IPS DF 6.9 (cell line): ENCODE measurements at places on chromosomes 2 and 18.

GRCh38 chr2:28362991-28363521, 29.6 kb upstream of the FOSL2 start:
- DNase-seq: no peak

DNA sequence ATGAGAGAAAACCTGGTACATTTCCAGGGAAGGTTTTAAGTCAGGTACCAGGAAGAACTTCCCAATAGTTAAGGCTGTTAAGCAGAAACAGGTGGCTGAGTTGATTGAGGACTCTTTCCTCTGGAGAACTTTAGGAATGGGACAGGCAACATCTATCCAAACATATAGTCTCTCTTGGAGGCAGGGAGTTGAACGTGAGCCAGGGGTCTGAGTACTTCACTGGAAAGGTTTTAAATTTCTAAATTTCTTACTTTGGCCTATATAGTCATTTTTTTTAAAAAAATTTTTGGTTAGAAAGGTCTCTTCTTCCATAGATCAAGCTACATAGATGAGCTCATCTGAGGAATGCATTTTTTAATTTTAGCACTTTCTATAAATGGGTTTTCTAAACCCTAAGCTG, 261.4 kb upstream of the TCF4 start:
- DNase-seq: no peak

- DNase-seq: no peak
Measured at GRCh38 chr2:29619689-29620088, 301.7 kb downstream of the ALK start.

- DNase-seq: no peak
Measured at GRCh38 chr18:76208678-76209306, 286.2 kb downstream of the ZNF516 start.

DNA sequence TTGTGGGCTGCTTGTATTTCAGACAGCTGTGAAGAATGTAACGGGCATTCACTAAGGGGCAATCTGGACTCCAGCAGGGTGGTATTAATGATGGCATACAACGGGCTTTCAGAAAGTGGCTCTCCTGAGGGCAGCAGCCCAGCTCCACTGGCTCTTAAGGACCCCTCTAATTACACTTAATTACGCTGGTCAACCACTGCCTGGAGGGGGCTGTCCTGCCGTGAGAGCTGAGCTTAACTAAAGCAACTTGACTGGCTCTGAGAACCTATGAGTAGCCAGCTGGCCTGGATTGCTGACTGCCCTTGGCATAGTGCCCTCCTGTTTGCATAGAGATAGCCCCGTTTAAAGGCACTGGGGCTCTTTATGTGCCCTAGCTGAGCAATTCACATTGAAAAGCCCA, 3.8 kb downstream of the LIPG start:
- no peak for DNase-seq

DNA sequence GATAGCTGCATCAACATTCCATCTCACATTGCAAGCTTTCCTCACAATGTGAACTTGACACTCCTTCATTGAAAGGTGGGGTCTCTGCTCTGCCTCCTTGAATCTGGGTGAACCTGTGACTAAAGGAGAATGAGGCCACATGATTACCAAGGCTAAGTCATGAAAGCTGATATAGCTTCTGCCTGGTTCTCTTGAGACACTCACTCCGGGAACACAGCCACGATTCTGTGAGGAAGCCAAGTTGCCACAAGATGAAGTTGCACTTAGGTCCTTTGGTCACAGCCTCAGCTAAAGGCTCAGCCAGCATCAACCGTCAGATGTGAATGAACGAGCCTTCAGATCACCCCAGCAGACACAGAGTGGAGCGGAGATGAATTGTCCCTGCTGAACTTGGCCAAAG, 94.7 kb upstream of the FAM136A start:
- no peak for DNase-seq

- no peak for DNase-seq
Measured at GRCh38 chr2:37500031-37500430, 155.6 kb downstream of the QPCT start.

DNA sequence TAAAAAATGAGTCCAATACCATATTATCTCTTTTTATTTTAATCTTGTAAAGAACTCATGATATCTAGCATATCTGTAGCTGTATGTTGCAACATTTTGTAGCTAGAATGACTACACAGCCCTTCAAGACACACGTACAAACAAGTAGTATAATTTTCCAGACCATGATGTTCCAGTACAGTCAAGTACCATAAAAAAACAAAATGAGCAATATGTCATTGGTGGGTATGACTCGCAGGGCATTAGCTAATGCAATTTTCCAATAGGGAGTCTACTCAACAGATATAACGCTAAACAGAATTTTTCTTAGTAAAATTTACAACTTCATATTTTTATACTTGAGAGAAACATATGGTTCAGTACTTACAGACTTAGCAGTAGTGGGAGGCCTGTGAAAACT, 53.6 kb upstream of the UGP2 start:
- DNase-seq: no peak

- DNase-seq: no peak
Measured at GRCh38 chr18:37965572-37965970, 400.0 kb upstream of the CELF4 start.

DNA sequence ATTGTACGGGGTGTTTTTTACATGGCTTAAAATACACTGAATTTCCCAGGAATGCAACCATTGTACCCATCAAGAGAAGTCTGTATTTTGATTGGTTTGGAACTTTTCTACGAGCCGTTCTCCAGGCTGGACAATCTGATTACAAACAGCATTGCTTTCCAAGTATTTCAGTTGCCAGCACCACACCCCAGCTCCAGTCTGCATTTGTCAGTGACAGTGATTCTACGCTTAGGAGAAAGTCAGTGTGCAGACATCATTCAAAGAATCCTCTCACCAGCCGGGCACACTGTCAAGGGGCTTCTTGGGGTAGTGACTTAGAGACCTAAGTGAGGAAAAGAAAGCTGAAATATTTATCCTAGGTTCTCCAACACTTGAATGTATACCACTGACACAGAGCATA, 194.1 kb downstream of the ANAPC1 start:
- DNase-seq: no peak

DNA sequence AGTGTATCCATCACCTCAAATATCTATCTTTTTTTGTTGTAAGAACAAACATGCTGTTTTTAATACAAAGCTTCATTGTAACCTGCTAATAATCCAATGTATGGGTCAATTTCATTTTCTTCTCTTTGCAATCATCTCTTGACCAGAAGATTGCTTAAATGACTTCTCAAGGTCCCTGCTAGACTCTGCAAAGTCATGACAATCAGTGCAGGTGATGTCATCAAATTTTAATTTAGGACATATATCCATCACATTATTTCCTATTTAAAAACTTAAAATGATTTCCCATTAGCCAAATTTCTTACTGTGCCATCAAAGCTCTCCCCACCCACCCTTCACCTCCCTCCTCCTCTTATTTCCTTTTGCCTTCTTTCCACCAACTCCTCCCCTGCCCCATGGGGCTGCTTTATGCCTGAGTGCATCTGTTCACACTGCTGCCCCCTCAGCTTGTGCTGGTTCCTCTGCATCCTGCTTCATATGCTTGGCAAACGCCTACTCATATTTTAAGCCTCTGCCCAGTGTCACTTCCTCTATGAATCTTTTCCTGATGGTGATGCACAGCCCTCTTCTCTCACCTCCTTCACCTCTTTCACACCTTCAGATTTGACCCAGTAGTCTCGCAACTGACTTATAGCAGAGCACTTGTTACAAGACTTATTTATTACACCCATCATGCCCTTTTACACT, 20.3 kb downstream of the PLEK start:
- no peak for DNase-seq

- DNase-seq: no peak
Measured at GRCh38 chr18:8339952-8340351, 269.3 kb upstream of the RAB12 start.

DNA sequence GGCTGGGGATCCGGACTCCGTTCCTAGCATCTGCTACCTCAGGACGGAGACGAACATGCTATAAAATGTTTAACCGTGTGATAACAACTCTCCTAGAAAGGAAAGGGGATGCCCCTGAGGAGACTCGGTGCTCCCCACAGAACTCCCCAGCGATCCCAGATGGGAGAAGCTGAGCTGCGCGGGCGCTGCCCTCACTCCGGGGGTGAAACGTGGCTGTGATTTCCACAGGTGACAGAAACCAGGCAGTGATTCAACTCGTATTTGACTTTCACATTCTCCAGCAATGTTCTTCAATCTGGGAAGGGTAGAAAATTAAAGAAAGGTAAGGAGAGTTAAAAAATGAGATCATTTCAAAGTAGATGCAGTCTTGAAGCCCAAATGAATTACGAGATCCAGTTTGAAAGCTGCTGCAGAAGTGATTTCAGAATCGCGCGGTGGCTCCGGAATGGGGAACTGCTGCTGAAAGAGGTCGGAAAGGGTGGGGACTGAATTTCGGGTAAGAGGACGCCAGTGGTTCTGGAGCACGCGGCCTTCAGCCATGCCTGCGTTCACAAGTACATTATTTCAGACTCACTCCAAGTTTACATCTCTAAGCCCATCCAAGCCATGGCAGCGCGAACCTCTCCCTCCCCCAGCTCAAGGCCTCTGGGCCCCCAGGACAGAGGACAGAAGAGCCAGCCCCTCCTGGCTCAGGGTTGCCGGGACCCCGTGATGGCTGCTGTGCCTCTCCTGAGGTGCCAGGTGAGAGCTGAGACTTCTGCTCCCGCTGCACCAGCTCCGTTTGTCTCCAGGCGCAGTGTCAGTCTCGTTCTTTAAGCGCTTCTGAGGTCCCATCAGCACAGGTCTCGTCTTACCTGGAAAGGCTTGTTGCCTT, 39.5 kb downstream of the ADNP2 start:
- no peak for DNase-seq

DNA sequence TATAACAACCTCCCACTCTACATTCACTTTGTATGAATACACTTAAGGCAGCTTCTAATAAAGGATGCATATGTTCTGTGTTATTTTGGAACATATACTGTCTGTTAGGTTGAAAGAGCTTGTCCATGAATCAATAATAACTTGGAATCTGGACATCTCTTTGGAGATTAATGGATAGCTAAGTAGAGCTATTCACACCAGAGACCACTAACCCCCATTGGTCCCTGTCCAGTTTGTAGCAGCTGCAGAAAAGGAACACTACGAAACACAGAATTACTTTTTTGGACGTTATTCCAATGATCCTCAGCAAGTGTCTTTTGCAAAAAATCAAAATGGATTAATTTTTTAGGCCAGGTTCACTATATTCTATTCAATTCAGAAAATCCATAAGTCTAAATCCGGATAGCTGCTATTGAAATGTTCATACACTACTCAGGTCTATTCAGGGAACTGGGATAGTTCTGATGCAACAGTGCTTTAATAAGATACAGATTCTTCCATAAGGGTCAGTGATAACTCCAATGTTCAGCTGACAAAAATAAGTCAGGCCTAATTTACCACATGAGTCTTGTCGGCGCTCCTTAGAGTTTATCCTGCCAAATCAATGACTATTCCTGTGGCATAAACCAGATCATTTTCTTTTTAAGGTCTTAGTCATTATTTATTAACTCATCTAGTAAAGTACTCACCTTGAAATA, 44.2 kb downstream of the NRXN1 start:
- DNase-seq: no peak

GRCh38 chr2:46878886-46879285, 36.7 kb downstream of the MCFD2 start:
- no peak for DNase-seq

DNA sequence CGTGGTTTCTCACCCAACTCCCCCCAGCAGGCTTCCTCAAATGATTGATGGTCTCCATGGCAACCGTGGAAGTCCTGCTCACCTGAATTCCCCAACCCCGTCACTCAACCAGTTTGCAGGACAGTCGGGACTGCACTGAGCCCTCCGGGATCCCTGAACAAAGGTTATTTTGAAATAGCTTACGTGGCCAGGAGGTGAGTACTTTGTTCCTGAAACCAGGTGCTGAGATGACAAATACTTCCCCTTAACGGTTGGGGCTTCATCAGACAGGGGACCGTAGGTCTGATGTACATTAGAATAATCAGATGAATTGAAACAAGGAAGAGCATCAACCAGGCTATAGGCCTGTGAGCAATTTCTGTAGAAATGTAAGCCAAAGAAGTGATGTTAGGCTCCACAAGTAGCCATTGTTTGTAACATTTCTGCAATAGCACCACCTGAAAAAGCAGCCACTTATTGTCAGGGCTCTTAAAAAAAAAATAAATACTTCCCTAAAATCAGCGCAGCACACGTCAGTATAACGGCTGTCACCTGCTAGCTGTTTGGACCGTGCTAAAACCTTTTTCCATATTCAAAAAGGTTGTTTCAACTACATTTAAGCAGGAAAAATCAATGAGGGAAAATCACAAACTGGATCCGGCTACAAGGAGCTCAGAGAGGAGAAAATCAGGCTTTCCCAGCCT, 206.4 kb upstream of the ID2 start:
- no peak for DNase-seq

DNA sequence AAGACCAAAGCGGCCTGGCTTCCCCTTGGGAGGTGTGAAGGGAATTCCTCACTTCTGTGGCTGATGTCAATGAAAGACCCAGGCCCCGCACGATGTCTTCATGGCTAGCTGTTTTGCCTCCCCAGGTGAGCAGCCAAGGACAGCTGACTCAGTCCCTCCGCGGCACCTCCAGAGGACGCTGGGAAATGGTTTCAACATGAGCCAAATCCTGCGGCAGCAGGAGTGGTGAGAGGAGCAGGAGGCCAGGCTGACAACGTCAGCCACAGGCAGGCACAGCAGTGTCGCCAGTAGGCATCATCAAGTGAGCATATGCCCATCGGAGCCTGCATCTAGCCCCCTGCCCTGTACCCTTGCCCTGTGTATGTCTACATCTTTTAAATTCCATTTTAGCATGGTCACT, 156.4 kb upstream of the RAB6C start:
- DNase-seq: no peak

- no peak for DNase-seq
Measured at GRCh38 chr2:47271054-47272000, 116.2 kb upstream of the STPG4 start.

GRCh38 chr2:105770149-105770548, 25.4 kb downstream of the NCK2 start:
- no peak for DNase-seq

DNA sequence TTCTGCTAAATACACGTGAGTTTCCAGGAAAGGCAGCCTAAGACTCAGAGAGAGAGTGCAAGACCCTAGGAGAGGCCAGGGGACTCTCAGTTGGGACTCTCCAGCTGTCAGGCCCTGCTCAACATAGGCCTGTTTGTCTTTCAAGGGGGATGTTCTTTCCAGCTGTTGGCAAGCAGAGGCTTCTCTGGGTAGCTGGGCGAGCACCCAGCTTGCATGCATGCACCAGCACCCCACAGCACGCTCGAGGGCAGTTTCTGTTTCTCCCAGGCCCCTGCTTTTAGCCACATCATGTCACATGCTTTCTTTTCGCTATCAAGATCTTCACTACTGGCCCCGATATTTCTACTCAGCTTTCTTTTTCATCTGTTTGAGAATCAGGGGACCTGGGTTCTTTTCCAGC, 479.3 kb upstream of the HS6ST1 start:
- no peak for DNase-seq

GRCh38 chr2:241637018-241637794, at the start of the genes ATG4B and THAP4:
ATG4B (plus strand) TSS chr2:241637693; CDS start chr2:241637715, 22 bp downstream.
THAP4 (minus strand) TSS chr2:241637158; CDS start chr2:241637017, 141 bp downstream.
- peak; percentile 63 for DNase-seq
